ENCODE measurements at places on chromosomes 2 and 18.

- DNase-seq: no peak
These were observed 234.5 kb downstream of the RBM43 start for GRCh38 chr2:151027151-151027550.

GRCh38 chr2:181552808-181553207 lies 95.6 kb downstream of the ITGA4 start:
- DNase-seq: no peak

GRCh38 chr2:107132070-107132469 lies 246.1 kb upstream of the ST6GAL2 start:
- no peak for DNase-seq

- no peak for DNase-seq
These were observed 642.7 kb downstream of the NR4A2 start for GRCh38 chr2:155689791-155690190.

Data from hepatic stellate cell (primary cell).